Right lobe of liver (tissue), 6 donors: ENCODE measurements at places on chromosomes 16 and 17.

GRCh38 chr16:60729051-60729450, 1307.2 kb downstream of the CDH8 start:
- DNase-seq = no peak

- peak; percentile 57 for DNase-seq
These were observed at the start of gene PPM1E for GRCh38 chr17:58755577-58756245. Gene PPM1E, plus strand, starts transcription at chr17:58755854.

GRCh38 chr17:60332574-60332973, 59.4 kb downstream of the USP32 start:
- no peak for DNase-seq

- DNase-seq = no peak
These were observed 1.5 kb downstream of the ZNF205 start for GRCh38 chr16:3113765-3114479.

DNA sequence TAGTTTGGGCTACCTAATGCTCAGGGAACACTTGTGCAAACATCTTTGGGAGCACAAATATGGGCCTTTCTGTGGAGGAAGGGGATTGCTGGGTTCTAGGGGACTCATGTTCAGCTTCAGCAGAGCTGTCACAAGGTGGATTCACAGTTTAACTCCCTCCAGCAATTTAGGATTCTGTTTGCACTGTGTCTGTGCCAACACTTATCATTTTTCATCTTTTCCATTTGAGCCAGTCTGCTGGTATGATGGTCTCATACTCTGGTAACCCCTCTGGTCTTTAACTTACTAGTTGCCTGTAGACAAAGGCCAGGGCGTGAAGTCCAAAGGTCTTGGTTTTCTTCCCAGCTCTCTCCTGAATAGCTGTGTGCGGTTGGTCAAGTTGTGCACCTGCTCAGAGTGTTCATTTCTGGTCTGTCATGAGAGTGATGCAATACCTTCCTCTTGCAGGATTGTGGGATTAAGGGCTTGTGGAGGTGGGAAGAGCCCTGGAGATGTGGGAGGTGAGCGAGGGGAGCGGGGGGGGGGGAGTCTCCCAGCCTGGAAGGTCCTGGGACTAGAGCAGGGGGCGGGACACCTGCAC, 152.6 kb downstream of the CMIP start:
- no peak for DNase-seq

DNA sequence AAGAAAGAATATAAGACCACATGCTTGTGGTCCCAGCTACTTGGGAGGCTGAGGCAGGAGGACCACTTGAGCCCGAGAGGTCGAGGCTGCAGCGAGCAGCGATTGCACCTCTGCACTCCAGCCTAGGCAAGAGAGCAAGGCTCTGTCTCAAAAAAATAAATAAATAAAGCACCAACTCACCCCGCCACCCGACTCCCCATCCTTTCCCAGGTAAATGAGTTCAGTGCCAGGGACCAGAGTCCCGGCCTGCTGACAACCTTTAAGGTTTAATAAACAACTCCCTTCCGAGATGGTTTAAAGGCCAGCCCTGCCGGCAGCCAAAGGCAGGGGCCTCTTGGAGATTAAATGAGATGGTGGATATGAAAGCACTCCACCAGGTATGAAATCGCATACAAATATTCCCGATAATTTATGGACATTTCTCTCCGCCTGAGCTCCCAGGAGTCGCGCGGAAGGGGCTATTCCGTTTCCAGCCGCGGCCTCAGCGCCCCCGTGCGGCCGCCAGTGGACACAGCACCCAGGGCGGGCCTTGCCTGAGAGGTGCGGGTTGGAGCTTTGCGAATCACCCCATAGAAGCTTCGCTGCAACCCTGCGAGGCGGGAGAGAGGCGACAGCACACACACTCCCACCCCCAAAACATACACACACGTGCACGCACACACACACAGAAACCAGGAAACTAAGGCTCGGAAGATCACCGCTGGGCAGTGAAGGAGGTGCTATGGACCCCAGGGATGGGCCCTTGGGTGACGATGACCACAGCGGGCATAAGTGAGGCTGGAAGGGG, 4.0 kb upstream of the RPL38 start:
- DNase-seq = peak; percentile 64
